ENCODE measurements at places on chromosomes 12 and 14.

DNA sequence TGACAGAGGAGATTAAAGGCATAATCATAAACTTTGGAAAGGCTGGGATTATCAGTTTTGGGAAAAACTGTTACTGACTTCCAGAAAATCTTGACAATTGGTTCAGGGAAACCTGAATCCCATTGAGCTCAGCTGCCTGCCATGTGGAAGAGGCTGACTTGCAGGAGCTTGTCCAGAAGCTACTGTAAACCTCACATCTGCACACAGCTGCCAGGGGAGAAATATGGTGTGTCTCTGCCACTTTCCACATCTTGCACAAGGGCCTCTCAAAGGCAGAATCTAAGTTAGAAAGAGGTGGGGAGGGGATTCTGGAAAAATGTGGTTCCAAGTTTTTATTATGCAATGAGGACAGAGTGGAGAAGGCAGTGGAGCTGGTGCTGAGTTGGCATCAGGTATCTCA, 8.7 kb upstream of the BHLHE41 start:
- DNase-seq: no peak

- DNase-seq: no peak
These were observed 22.4 kb downstream of the RXYLT1 start for GRCh38 chr12:63802012-63802608.

DNA sequence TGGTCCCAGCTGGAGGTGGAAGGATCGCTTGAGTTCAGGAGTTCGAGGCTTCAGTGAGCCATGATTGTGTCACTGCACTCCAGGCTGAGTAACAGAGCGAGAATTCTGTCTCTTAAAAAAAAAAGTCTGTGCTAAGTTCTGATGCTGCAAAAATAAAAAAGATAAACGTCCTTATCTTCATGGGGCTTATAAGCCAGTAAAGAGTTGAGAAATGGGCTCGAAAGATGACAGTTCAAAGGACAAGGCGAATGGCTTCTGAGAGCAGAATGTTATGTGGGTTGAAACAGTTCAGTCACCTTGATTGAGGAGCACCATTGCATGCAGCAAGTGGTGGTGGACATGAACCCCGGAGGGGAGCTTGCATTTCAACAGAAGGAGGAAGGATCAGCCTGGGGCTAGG, 4.7 kb downstream of the TSPAN9 start:
- no peak for DNase-seq

DNA sequence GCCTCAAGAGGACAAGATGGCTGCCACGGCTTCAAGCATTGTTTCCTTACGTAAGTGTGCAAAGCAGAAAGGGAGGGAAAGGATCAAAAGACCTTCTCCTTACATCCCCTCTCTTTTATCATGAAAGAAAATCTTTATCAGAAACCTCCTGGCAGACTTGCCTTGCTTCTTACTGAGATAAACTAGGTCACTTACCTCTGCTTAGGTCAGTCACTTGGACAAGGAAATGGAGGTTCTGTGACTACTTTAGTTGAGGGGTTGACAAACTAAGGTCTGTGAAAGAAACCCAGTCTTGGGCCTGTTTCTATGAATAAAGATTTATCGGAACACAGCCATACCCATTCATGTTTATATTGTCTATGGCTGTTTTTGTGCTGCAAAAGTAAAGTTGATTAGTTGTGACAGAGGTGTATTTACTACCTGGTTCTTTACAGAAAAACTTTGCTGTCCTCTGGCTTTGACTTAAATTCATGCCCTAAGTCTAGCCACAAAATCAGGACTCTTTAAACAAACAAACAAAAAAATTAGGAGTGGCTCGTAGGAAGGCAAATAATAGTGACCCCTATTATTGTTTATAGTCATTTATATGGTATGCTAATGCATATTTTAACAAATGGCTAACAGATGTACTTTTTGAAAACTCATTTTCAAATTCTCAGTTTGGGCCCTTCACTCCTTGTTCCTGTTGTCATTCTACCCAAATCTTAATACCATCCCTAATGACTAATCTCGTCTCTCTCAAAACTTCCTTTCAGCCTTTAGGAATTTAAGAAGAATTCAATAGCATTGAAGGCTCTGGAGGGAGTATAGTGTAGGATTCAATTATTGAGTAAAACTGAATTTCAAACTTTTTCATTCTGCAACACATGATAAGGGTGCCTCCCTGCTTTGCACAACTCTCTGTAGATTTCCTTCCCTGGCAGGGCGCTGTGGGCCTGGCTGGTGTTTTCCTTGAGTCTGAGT, 42.0 kb upstream of the ATP2B1 start:
- no peak for DNase-seq

GRCh38 chr12:12718381-12718759, 1.2 kb downstream of the CDKN1B start:
- DNase-seq: no peak

DNA sequence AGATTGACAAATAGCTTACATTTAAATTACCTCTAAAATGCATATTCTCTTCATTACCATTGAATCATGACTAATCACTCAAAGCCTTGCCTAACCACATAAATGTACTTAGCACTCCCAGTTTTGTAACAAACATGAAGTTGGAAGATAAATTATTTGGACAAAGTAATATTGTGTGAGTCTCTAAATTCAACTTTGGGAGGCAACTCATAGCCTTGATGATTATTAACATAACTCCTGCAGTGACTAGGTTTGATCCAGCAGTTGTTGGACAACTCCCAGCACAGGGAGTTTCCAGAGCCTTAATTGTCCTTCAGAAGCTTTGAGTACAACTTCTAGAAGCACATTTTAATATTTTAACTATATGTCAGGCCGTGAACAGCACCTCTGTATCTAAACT, 153.4 kb upstream of the PDZRN4 start:
- no peak for DNase-seq

DNA sequence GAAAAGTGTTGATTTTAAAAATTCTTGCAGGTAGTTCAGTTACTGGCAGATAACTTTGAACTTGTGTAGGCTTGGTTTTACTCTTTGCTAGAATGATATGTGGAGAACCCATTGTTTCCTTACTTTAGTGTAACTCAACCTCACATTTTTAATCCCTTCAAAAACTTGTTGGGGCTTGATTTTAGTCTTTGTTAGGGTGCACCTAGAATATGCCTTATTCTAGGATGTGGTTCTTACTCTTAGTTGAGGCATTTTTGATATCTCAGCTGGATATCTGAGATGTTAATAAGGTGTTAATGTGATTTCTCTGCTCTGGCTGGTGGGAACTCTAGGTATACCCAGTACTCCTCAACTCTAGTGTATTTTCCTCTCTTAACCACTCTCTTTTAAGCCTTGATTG, 10.0 kb downstream of the MNAT1 start:
- no peak for DNase-seq

DNA sequence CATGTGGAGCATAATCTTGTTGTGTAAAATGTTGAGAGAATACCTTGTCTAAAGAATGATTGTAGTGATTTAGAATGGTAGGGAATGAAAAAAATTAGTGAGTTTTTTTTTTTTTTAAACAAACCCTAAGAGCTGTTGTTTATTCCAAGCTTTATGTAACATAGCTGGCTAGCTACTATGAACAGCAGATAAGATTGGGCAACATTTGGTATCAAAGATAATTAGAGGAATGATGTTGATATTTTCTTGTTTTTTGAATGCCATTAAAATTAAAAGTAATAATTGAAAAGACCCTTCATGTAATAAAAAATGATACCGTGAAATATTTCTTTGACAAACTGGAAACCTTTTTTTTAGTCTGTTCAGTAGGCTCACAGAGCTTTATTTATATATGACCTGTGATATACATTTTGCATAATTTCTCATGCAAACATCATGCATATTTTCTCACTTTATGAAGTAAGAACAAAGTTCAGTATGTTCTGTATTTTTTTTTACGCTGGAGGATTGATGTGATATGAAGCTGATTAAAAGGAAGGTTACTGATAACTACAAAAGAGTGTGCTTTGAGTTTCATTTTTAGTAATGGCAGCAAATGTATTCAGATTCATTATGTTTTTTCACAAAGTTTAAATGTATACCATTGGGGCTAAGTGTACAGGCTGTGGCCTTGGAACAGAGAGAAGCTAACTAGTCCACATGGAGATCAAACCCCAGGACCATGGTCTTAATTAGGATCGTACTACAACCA, 8.1 kb downstream of the CPSF6 start:
- no peak for DNase-seq

GRCh38 chr14:81837304-81837703, 303.7 kb upstream of the SEL1L start:
- no peak for DNase-seq

GRCh38 chr14:24162093-24162492, 1.0 kb downstream of the IRF9 start:
- DNase-seq: no peak

GRCh38 chr12:46674800-46675199, 151.0 kb downstream of the SLC38A4 start:
- DNase-seq: no peak

GRCh38 chr14:61287196-61287595, 6.1 kb upstream of the TMEM30B start:
- DNase-seq: no peak

DNA sequence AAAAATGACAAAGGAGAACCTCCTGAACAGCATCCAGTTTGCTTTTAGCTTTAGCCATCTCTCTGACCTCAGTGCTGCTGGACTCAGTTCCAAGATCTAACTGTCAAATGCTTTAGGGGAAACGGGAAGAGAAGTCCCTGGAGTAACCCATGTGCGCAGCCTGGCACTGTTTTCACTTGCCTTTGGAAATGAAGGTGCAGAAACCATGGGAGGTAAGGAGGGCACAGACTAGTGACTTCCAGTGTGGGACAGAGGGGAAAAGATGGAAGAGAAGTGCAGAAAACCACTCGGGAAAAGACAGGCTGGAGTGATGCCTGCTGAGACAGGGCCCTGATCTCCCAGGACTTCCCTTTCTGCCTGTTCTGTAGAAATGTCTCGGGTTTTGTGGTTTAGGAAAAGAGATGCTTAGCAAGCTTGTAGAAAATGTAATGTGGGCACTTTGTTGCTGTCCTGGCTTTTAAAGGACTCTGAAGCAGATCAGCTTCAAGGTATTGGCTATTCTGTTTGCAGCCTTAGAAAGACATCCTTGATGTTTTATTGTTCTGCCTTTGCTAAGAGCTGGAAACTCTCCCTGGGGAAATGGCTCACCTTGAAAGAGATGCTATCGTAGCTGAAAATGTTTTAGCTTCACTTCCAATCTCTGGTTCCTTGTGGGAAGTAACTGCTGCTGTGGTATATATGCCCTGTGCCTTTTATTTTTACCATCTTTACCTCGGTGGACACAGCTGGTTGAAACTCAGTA, 124.6 kb upstream of the HIF1A start:
- DNase-seq: no peak

GRCh38 chr12:40622246-40622838, 69.9 kb upstream of the CNTN1 start:
- peak; percentile 9 for DNase-seq

All from hypothalamus (tissue), 51 donors.